ENCODE measurements at places on chromosomes 12 and 14.

GRCh38 chr12:27651201-27651600, 45.0 kb upstream of the REP15 start:
- no peak for DNase-seq

DNA sequence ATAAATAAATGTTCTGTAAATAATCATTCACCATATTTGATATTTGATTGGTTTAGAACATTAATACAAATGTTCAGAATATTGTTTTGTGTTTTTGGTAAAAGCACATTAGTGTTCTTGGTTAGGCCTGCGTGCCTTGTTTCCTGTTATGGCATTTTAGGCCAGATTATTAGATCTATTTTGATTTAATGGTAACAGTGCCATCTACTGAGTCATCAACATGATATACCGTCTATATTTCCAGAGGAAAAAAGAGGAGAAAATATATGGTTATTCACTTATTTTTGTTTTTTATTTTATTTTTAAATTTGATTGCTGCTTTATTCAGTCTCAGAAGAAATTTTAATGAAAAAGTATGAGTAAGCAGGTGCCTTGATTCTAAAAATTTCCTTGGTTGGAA, 60.3 kb downstream of the GPHN start:
- no peak for DNase-seq

GRCh38 chr12:32110942-32111341, 4.3 kb downstream of the BICD1 start:
- no peak for DNase-seq

DNA sequence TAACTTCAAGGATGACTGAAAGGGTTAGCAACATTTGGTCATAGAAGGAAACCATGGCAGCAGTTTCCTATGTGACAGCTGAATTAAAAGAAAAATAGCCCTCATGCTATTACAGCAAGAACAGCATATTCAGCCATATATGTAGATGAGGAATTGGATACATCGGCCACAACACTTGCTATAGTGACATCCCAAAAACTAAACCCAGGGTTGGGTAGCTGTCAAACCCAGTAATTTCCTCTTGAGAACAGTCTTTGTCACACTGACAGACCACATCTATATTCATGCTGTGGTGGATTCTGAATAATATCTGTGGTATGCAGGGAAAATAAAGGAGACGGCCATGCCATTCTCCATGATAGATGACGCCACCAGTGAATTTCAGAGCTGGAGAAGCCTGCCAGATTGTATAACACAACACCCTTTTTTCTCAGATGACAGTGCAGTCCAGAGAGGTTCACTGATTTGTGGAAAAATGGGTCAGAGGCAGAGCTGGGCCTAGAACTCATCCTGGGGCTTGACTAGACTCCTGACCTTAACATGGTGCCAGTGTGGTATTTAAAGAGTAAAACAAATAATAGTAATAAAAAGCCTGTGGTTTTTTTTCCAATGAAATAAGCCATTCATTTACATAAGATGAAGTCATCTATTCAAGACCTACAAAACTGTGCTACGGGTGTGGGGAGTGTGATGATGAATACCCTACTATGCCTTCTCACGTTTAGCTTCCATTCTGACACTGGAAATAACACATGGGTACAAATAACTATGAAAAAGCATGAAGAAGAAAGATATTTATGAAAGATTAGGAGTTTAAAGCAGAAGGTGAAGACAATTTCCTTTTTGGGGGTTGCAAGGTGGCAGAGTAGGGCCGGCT, 32.3 kb downstream of the EFCAB11 start:
- no peak for DNase-seq

GRCh38 chr12:98421316-98421715, 94.1 kb upstream of the TMPO start:
- no peak for DNase-seq

- no peak for DNase-seq
These were observed 44.7 kb upstream of the ATP23 start for GRCh38 chr12:57896434-57897201.

GRCh38 chr14:89129570-89129969, 287.5 kb downstream of the FOXN3 start:
- no peak for DNase-seq

- no peak for DNase-seq
These were observed 137.3 kb upstream of the RTL1 start for GRCh38 chr14:101040538-101041442.

DNA sequence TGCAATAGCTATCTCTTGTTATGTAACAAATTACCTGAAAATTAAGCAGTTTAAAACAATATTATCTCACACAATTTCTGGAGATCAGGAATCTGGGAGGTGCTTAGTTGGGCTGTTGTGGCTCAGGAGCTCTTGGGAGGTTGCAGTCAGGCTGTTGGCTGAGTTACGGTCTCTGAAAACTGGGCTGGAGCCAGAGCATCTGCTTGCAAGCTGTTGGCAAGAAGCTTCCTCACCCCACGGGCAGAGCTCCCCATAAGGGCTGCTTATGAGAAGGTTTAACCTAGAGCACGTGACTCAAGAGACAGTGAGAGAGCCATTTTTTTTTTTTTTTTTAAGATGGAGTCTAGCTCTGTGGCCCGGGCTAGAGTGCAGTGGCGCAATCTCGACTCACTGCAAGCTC, 346.8 kb downstream of the ATP23 start:
- no peak for DNase-seq

DNA sequence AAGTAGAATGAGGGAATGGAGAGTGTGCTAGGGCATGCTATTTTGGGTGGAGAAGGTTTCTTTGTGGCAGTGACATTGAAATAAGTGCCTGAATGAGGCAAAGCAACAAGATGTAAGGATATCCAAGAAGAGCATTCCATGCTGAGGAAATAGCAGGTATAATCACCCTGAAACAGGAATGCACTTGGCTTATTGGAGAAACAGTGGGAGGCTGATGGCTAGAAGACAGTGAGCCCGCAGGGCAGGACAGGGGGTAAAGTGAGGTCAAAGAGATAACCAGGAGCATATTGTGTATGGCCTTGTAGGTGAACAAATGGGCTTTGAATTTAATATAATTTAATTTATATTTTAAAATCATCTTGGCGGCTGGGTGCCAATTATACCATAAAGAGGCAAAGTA, 877.0 kb downstream of the DIO2 start:
- no peak for DNase-seq

DNA sequence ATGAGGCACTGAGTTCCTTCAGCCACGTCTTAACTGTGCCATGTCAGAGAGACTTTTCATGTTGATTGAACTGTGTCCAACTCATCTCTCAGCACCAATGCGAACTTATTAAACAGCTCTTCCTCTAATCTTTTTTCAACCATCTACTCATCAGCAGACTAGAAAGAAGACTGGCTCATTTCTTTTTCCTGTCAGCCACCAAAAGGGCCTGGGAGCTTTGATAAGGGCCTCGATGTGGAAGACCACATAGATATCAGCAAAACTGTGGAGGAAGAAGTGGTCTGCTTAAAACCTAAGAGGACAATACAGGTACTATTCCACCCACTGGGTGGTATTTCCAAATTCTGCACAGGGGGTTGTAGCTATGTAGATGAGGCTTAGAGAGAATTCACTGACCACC, 3.6 kb upstream of the PLXNC1 start:
- DNase-seq, result no peak

- DNase-seq, result no peak
These were observed 255.3 kb downstream of the AEBP2 start for GRCh38 chr12:19694627-19695026.

GRCh38 chr14:91835920-91836843, 31.2 kb downstream of the TC2N start:
- DNase-seq, result peak; percentile 86

GRCh38 chr14:74906925-74907521, 16.0 kb downstream of the RPS6KL1 start:
- peak; percentile 9 for DNase-seq

GRCh38 chr14:101301011-101301410, 260.3 kb upstream of the DIO3 start:
- DNase-seq, result no peak

DNA sequence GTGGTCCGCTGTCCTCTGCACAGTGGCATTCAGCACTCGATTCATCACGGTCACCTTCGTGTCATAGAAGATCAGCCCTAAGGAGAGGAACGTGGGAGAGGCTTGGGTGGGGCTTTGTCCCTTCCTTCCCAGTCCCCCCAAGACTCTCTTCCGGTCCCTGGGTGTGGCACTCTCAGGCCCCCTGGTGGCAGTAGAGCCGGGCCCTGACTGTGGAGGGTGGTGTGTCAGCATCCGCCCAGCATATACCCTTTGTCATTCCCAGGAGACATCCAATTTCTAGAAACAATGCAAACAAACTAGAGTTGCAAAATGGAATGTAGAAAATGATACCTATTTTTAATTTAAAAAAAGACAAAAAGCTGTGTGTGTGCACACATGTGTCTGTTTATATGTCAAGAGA, 45.0 kb downstream of the TRAFD1 start:
- peak; percentile 33 for DNase-seq

DNA sequence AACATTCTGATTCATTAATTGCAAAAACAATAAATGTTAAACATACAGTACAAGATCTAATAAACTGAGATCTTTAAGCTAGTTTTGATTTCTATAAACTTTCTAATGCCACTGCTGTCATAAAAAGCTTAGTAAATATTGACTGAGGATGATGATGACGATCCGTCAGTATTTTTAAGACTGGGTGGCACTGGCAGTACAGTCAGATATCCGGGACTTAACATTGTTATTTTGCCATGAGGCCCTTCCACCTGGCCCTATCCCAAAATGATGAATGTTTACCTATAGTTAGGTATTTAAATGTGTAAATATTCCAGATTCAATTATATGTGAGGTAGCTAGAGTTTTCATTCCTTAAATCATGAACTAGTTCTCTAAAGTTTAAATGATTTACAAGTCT, 158.5 kb downstream of the FOXA1 start:
- no peak for DNase-seq

DNA sequence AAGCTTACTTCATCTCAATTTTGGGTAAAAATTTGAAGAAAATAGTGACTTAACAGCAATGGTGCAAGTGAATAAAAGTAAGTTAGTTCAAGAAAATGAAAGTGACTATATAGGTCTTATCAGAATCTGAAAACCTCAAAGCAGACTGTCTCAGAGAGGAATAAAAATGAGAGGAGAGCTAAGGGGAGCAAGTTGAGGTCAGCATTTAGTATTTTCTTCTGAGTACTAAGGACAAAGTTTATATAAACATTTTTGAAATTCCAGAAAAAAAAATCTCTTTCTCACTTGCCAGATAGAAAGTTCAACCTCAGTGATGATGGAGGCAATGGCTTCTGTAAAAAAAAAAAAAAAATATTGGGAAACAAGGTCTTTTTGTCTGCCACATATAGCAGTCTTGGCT, 414.1 kb downstream of the NPAS3 start:
- no peak for DNase-seq

DNA sequence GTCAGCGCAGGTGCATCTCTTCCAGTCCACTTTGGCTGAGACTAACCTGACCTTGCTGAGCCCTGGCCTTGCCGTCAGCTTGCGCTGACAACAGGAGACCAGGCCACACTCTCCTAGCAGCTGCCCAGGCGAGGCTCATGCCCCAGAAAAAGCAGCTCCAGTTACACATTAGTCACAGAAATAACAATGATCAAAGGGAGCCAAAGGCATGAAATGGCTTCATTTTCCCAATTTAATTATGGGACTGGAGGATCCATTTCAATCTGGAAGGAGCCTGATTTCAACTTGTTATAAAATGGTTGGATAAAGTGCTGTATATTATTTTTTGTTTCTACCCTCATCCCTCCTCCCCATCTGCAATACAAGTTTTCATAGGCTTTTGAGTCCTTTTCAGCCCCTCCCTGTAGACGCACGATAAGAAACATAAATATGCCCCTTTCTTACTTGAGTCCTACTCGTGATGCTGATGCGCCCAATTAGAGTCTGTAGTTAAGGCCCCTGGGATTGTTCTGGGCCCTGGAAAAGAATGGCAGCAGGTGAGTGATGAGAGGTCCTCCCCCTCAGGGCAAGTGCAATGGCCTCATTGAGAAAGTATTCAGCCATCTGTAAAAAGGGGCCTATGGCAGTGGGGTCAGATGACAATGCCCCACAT, 376.0 kb downstream of the C12orf75 start:
- DNase-seq, result no peak

- DNase-seq, result no peak
These were observed 9.4 kb upstream of the GPR132 start for GRCh38 chr14:105074601-105075053.

GRCh38 chr12:57475271-57476161, 4.2 kb downstream of the ARHGAP9 start:
- no peak for DNase-seq

GRCh38 chr12:25653487-25654175, 100.5 kb upstream of the LMNTD1 start:
- no peak for DNase-seq

GRCh38 chr12:87344699-87345098, 684.5 kb downstream of the C12orf50 start:
- no peak for DNase-seq

DNA sequence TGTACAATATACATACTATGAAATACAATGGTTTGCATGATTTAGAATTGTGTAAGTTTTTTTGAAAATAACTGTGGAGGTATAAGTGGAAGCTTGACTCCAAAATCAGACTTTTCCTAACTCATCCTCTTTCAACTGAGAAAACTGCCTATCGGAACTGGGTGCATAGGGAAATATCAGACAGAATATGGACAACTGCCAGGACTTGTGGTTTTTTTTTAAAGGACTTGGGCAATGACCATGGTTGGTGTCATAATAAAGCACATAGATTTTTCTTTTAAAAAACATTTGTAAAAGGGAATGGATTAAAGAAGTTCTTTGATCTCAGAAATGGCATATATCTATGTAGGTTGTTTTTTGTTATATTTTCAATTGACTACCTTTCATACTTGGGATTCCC, 53.3 kb upstream of the LRRK2 start:
- DNase-seq, result no peak

- no peak for DNase-seq
These were observed 64.1 kb downstream of the ANO4 start for GRCh38 chr12:100858656-100859055.

- no peak for DNase-seq
These were observed 1.7 kb downstream of the TEX22 start for GRCh38 chr14:105400016-105400415.

DNA sequence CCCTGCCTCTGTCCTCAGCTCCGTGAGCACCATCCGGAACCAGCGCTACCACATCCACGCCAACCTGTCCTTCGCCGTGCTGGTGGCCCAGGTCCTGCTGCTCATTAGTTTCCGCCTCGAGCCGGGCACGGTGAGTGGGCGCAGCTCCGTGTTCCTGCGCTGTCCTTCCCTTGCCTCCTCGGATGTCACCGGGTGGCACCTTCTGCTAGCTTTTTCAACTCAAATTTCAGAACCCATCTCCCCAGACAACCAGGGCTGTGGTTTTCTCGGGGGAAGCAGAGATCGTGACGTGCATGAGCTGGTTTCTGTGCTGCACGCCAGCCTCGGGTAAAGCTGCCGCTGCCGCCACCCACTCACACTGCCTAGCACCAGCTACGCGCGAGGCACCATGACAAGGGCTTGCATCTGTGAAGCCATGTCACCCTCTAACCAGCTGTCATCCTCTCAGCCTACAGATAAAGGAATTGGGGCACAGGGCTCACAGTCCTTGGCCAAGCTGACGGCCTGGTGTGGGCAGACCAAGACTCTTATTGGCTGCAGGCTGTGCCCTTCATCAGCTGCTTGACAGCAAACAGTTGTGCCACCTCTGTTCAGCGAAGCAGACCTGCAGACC, 152.1 kb downstream of the ADGRD1 start:
- DNase-seq, result peak; percentile 78

GRCh38 chr12:106308611-106309010, 6.1 kb downstream of the TCP11L2 start:
- no peak for DNase-seq

GRCh38 chr12:7731486-7731885, 15.7 kb downstream of the CLEC4C start:
- DNase-seq, result no peak
